HS-5 (cell line): ENCODE measurements at places on chromosomes 13 and 19.

DNA sequence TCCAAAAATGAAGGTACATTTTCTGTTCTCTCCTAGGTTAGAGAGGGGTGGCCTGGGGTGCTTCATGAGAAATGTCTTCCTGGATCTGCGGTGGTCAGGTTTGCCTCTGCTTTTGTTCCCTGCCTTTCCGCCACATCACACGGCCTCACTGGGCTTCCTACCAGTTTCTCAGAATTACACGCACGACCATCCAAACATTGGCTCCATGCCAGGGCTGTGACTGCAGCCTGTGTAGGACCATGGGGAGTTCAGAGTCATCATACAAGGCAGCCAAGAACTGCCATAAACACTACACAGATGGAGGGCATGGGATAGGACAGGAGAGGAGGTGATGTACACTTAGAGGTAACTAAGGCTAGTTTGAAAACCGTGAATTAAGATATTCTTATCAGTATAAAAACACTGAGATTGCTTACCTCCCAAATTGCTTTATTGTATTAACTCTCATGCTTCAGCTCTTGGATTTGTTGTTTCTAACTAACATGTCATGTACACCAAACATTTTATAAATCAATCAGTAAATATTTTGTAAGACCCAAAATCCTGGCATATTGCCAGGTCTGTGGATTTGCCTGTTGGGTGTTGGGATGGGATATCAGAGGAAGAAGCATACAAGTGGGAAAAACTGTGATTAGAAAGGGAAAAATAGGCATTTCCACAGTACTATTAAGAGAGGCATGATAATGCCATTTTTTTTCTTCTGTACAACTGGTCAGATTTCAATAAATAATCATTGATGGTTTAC lies 45.2 kb downstream of the CDADC1 start:
- no peak for DNase-seq

DNA sequence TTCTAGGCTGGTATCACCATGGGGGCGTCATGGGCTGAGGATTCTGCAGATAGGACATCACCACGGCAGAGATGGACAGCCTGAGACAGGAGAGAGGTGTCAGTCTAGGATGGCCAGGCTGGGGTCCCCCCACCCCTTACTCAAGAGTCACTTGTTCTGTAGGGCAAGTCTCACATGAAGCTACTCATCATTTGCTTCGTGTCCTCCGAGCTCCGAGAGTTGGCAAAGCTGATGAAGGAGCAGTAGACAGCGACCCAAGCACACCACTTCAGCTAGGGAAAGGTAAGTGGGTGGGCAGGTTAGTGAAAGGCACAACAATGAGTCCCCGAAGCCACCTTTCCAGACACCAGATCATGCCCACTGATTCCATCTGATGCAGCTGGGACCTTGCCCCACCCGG lies 1.7 kb downstream of the WDR83 start:
- no peak for DNase-seq

DNA sequence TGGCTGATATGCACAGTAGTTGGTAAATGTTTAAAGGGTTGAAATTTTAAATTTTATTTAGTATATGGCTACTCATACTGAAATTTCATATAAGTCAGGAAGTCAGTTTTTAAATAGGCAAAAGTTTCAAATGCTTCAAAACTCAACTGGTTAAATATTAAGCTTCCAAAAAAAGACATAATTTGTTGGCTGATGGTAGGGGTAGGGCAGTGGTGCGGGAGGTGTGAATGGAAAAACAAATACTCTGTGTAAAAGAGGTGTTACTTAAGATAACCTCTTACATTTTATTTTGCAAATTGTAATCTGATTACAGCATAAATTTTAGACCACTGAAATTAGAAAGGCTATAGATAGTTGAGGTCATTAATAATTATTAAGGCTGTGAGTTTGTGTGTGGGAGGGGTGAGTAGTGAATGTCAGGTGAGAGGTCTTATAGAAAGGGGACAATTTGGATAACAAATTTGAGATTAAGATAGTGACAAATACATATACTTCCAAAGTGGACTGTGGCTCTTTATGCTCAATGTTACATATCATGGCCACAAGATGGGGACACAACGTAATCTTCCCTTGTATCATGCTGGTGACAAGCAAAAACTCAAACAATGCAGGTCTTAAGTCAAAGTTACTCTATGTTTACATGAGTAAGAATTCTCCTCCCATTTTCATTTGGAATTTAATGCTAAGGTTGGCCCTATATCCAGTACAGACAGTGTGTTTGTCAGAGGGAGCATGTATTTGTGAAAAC lies 36.6 kb upstream of the OXGR1 start:
- no peak for DNase-seq

GRCh38 chr13:26822146-26822545 lies 61.6 kb upstream of the GPR12 start:
- DNase-seq: no peak

GRCh38 chr13:48199404-48199946 lies 33.5 kb upstream of the ITM2B start:
- DNase-seq: no peak

DNA sequence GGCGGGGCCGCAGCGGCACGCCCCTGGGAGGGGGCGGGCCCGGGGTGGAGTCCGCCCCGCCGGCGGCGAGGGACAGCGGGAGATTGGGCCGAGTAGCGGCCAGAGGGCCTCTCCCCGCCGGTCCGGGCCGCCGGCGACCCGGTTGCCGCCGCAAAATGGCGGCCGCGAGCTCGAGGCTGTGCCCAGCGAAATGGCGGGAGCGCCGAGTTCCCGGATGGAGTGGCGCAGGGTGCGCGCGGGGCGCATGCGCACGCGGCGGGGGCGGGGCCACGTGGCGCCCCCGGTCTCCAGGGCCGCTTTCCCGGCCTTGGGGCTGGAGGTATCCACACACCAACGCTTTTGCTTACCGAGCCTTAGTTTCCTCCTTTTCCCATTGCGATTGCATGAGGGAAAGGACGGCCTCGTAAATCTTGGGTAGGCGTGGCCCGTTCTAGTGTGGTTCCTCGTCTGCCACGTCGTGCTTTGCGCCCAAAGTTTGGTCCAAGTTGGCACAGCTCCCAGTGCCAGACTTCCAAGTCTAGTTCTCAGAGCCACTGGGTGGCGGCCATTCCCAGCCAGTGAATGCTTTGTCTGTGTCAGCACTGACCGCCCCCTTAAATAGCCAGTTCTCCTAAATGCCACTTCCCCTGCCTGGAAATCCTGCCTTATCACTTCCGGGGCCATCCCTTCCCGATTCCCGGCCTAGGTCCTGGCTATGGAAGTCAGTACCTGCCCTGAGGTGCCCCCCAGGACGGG lies 513 bp downstream of the CIRBP start:
- DNase-seq: no peak

DNA sequence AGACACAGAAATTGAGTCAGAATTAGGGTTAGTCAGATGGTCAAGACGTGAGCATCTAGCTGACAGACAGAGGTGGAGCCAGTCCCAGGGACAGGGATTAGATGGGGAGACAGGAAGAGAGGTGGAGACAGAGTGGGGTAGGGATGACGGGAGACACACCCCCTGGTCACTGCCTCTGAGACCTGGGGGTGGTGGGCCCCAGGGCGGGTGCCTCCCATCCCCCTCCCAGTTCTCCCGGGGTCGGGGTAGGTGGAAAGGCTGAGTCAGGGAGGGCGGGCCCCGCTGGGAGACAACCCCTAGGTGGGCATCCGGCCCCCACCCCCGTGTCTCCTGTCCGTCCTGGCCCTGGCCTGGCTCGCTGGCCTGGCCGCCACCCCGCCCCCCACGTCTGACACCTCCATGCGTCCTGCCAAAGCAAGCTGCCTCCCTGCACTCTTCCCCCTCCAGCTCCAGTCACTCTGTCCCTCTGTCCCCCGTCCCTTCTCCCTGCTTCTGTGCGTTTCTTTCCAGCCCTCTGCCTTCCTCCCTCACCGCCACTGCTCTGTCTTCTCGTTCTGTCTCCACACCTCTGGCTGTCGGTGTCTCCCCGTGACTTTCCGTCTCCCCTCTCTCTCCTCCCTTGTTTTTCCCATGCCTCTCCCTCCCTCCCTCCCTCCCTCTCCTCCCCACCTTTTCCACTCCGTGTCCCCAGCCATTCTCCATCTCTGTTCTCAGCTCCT lies 15.1 kb downstream of the CCDC97 start:
- no peak for DNase-seq

DNA sequence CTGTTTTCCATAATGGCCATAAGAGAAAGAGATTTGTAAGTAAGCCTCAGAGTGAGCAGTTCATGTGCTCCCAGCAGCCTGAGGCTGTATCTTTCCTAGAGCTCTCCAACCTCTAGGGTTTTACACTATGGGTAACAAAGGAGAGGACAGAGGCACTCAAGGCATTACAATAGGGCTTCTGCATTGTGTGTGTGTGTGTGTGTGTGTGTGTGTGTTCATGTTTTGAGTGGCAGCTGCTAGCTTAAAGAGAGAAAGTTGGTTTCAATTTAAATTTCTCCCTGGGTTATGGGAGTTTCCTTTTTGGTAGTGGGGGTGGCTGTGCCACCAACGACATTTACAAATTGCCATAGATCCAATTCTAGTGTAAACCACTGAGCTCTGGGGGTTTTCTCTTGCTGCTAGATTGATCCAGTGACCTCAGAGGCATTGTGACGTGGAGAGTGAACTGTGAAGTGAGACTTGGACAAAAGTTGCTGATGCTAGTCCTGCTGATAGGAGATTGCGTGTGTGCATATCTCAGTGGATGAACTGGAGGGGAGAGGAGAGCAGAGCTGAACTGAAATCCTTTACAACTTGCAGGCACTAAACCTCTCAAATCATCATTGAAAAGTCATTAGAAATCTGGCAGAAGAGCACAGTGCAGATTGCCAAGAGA lies 67.2 kb upstream of the OLFM4 start:
- no peak for DNase-seq

DNA sequence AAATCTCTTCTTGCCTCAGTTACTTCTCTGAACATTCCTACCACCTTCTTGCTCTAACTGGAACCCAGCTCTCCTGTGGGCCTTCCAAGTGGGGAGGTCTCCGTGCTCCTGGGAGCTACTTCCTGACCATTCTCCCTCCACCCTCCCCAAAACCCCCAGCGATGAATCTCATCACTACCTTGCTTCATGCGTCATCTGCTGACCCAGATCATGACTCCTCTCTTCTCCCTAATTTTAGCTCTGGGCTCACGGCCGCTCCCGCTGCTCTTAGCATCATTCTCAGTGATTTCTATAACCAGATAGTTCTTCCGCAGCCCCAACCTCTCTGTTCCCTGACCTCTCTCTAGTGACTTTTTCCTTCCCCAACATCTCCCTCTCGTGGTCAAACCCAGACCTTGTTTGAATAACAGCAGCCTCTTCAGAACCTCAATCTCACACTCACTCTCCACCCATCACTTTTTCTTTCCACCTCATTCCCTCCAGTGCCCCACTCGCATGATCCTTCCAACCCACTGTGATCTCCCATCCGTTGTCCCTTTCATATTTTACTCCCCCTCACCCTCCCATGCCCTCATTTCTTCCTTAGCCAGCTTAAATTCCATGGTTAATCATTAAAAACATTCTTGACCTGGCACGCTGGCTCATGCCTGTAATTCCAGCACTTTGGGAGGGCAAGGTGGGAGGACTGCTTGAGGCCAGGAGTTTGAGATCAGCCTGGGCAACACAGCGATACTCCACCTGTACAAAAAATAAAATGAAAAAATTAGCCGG lies 21.8 kb downstream of the MRPS12 start:
- no peak for DNase-seq

GRCh38 chr13:44394658-44395057 lies 21.0 kb downstream of the SERP2 start:
- no peak for DNase-seq

- DNase-seq: no peak
These were observed 49.1 kb upstream of the FLT1 start for GRCh38 chr13:28544026-28544425.

GRCh38 chr13:48222358-48223301 lies 10.4 kb upstream of the ITM2B start:
- DNase-seq: no peak

- no peak for DNase-seq
These were observed 31.8 kb downstream of the GJA3 start for GRCh38 chr13:20129076-20129475.

DNA sequence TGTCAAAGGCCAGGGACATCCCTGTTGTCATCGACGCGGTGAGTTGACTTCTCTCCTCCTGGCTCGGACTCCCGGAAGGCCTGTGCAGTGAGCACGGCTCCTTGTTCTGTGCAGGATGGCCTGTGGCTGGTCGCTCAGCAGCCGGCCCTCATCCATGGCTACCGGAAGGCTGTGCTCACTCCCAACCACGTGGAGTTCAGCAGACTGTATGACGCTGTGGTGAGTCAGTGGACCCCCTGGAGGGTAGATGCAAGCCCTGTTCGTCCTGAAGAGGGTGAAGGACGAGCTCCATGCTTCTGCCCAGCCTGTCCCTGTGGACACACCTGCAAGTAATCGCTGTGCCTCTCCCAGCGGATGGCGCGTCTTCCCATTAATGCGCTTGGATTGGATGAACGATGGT lies 19.2 kb downstream of the NAXD start:
- no peak for DNase-seq

DNA sequence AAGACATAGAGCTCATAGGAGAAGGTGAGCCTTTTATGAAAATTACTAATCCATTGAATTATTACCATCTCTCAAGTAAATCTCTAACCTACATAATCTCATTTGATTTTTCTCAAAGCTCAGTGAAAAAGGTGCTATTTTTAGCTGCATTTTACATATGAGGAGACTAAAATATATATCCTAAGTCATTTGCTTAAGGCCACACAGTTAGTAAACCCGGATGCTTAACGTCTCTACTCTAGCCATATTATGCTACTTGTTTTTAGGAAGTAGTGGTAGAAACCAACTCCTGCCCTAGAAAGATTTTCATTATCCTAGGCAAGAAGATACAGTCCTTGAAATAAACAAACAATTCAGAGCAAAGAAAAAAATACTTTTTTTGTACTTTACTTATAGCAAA lies 108.9 kb downstream of the RBM26 start:
- no peak for DNase-seq

GRCh38 chr13:94640721-94641120 lies 39.1 kb downstream of the GPR180 start:
- DNase-seq: no peak

DNA sequence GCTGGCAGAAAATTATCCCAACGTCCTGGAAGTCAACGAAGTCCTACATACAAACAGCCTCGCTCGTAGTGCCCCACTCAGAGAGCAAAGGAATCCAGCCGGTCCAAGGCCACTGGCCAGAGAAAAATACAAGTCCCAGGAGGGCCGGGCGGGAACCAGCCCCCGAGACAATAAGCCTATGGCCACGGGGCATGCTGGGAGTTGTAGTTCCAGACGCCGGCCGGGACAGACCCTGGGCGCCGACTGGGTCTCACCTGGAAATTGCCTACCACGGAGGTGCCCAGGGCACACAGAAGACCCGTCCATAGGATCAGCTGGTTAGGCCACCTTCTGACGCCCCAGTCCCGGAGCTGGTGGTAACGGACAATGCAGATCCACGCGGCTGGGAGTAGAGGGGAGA lies 5.4 kb downstream of the TMEM150B start:
- DNase-seq: no peak

- DNase-seq: no peak
These were observed 280.2 kb upstream of the EDNRB start for GRCh38 chr13:78198821-78199220.

GRCh38 chr19:30781519-30781918 lies 409.3 kb downstream of the ZNF536 start:
- no peak for DNase-seq

DNA sequence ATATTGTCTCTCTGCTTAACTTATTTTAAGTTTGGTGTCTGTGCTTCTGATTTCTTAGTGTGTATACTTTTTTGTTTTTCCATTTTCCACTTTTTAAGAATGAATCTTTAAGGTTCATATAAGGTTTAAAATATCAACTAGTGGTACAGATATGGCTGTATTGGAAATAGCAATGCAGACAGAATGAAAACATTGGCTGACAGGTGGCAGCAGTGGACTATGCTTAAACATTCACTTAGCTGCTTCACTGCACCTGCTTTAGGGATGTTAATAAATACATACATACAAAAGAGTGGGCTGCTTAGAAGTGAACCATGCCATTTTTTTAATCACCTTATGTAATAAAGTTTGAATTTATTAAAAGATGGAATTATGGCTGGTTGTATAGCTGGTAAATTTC lies 27.3 kb downstream of the TM9SF2 start:
- no peak for DNase-seq
